ENCODE measurements at places on chromosomes 7 and 10.

- no peak overlapping the region for H3K27ac ChIP-seq
- no peaks in the 10 kb centered on the region for H3K4me1 ChIP-seq
- no peaks in the 10 kb centered on the region for H3K36me3 ChIP-seq
- H3K27me3 ChIP-seq = no peaks in the 10 kb centered on the region
- DNase-seq = peak; percentile 15
Observed at GRCh38 chr10:129774736-129775401, 189.2 kb downstream of the EBF3 start.

DNA sequence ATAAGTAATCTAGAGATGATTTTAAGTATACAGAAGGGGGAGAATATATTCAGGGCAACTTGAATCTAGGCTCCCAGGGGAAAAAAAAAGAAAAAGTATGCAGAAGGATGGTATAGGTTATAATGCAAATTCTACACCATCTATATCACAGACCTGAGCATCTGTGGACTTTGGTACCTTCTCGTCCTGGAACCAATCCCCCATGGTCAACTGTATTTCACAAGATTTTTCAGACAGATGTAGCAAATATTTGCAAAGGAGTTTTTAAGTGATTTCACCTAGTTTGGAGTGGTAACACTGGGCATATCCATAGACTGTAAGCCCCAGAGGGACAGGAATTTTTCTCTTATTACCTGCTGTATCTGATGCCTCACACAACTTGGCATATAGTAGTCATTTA, 58.8 kb downstream of the NOC3L start:
- no peak for DNase-seq
- H3K4me3 ChIP-seq = no peak overlapping the region
- H3K27me3 ChIP-seq = no peaks in the 10 kb centered on the region
- H3K4me1 ChIP-seq = no peaks in the 10 kb centered on the region
- no peak overlapping the region for H3K27ac ChIP-seq

- no peak overlapping the region for H3K4me3 ChIP-seq
- no peaks in the 10 kb centered on the region for H3K27me3 ChIP-seq
- no peak overlapping the region for H3K27ac ChIP-seq
- no peaks in the 10 kb centered on the region for H3K36me3 ChIP-seq
Observed at GRCh38 chr10:109386921-109387320, 536.4 kb downstream of the XPNPEP1 start.

DNA sequence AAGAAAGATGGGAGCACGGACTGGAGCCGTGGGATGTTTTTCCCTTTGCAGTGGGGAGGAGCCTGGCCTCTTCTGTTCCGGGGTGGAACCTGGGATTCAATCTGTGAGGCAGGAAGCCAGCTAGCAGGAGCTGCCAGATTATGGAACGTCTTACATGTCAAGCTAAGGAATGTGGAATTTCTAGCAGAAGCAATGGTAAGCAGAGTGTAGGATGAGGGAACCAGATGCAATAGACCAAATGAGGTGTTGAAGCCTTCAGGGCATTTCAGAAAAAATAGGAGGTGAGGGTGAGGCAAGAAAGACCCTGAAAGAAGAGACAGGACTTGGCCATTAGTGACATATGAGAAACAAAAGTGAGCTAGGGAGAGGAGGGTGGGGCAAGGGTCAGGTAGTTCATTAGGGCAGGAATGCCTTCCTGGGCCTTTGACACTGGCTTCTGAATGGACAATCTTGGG, 105.5 kb downstream of the CHN2 start:
- no peaks in the 10 kb centered on the region for H3K36me3 ChIP-seq
- no peak for DNase-seq
- no peak overlapping the region for H3K4me3 ChIP-seq
- H3K27me3 ChIP-seq = no peaks in the 10 kb centered on the region
- H3K4me1 ChIP-seq = no peaks in the 10 kb centered on the region

DNA sequence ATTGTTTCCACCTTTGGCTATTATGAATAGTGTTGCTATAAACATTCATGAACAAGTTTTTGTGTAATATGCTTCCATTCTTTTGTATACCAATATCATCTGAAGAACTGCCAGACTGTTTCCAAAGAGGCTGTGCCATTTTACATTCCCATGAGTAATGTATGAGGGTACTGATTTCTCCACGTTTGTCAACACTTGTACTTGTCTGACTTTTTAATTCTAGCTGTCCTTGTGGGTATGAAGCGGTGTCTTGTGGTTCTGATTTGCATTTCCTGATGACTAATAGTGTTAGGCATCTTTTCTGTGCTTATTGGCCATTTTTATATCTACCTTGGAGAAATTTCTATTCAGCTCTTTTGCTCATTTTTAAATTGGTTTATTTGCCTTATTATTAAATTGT, 52.8 kb downstream of the LSMEM1 start:
- H3K27ac ChIP-seq = no peak overlapping the region
- no peak overlapping the region for H3K4me3 ChIP-seq
- no peaks in the 10 kb centered on the region for H3K36me3 ChIP-seq
- H3K4me1 ChIP-seq = no peaks in the 10 kb centered on the region

GRCh38 chr10:100693821-100694220, 51.6 kb upstream of the PAX2 start:
- no peaks in the 10 kb centered on the region for H3K27me3 ChIP-seq
- no peak for DNase-seq
- H3K27ac ChIP-seq = no peak overlapping the region
- H3K4me1 ChIP-seq = no peaks in the 10 kb centered on the region
- H3K4me3 ChIP-seq = no peak overlapping the region

DNA sequence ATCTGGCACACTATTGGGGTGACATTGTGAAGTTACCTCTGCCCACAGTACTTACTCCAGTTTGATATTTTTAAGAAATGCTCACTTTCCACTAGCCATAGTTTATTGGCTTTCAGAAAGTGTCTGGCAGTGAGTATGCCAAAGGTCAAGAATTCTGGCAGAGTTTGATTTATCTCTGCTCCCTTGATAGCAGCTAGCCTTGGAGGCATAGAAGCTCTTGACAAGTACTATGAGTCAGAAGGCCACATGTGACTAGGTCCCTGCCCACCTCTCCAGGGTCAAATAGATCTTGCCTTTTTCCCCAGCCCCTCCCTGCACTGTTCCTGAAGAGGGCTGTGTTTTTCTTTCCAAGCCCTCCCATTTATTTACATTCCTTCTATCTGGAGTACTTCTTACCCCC, 202.2 kb downstream of the AUTS2 start:
- no peaks in the 10 kb centered on the region for H3K36me3 ChIP-seq
- no peak overlapping the region for H3K27ac ChIP-seq
- H3K4me3 ChIP-seq = no peak overlapping the region

- no peaks in the 10 kb centered on the region for H3K4me1 ChIP-seq
- H3K4me3 ChIP-seq = no peak overlapping the region
- no peaks in the 10 kb centered on the region for H3K27me3 ChIP-seq
- H3K36me3 ChIP-seq = no peaks in the 10 kb centered on the region
Observed at GRCh38 chr10:84179059-84179710, 5.6 kb downstream of the GPR15LG start.

DNA sequence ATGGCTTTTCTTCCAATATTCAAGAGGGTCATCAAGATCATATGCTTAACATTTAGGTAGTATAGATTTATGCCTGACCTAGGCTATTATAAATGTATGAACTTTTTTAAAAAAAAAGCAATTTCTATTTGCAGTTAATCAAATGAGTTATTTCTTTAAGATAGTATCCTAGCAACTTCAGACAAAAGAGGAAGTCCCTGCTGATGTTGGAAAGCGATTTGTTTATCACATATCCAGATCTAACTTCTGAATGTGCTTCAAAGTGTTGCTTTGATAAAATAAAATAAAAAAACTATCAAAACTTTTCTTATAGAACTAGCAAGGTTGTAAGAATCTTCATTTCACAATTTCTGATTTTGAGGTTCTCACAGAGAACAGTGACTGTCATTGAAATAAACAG, 401.9 kb upstream of the PHF14 start:
- no peak for DNase-seq
- no peaks in the 10 kb centered on the region for H3K27me3 ChIP-seq
- no peak overlapping the region for H3K27ac ChIP-seq
- H3K4me3 ChIP-seq = no peak overlapping the region
- H3K36me3 ChIP-seq = no peaks in the 10 kb centered on the region

- no peak overlapping the region for H3K4me3 ChIP-seq
- DNase-seq = no peak
- H3K27ac ChIP-seq = no peak overlapping the region
- H3K36me3 ChIP-seq = no peaks in the 10 kb centered on the region
- H3K27me3 ChIP-seq = no peaks in the 10 kb centered on the region
Observed at GRCh38 chr7:144428431-144428830, 24.9 kb upstream of the NOBOX start.

DNA sequence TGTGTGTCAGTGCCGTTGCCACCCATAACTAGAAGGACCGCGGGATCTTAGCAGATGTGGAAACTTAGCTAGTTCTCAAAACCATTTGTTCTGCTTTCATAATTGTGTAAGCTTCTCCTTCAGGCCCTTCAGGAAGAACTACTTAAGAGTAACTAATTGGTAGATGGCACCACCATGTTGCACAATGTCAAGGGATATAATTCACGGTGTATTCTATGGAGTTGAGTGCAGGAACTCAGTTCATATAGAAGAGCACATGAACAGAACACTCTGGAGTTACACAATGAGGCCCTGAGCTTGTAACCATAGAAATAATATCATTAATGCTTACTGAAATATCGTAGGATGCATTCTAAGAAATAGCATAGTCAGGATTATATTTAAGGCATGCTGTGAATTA, 126.5 kb upstream of the GAD2 start:
- no peak for DNase-seq
- no peaks in the 10 kb centered on the region for H3K36me3 ChIP-seq
- no peaks in the 10 kb centered on the region for H3K27me3 ChIP-seq
- H3K4me3 ChIP-seq = no peak overlapping the region
- no peaks in the 10 kb centered on the region for H3K4me1 ChIP-seq
- no peak overlapping the region for H3K27ac ChIP-seq

GRCh38 chr7:142797391-142798377, 26.9 kb downstream of the PRSS2 start:
- no peak for DNase-seq
- H3K27ac ChIP-seq = peak overlapping the region; percentile 46
- no peaks in the 10 kb centered on the region for H3K36me3 ChIP-seq
- peaks cover 20% of the 10 kb centered on the region for H3K4me1 ChIP-seq
- H3K4me3 ChIP-seq = peak overlapping the region; percentile 39

DNA sequence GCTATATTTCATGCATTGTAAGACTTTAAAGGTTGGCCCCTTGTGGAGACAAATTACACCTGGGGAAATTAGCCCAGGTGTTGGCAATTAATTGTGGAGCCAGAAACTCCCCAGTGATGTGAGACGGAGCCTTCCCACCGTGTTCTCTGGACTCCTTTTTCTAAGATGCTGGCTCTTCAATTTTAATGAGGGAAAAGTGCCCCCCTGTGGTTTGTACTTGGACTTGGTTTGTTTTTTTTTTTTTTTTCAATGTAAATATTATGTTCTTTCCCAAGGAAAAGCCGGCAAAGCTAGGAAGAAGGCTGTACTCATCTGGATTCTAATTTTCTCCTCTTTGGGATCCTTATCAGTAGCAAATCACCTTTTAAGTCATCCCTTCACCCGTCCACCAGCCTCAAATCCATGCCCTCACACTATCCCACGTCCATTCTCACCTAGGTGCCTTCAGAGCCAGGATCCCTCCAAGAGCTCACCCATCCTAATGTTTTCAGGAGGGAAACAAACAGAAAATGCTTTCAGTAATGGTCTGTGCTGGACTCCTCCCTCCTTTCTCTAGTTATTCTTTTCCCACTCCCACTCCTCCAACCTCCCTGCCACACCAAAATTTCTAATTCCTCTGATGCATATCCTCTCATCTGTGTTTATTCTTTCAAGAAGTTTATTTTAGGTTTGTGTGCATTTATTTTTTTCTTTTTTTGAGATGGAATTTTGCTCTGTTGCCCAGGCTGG, 20.4 kb upstream of the ST8SIA6 start:
- no peaks in the 10 kb centered on the region for H3K4me1 ChIP-seq
- H3K36me3 ChIP-seq = no peaks in the 10 kb centered on the region
- DNase-seq = no peak
- H3K27ac ChIP-seq = no peak overlapping the region
- H3K4me3 ChIP-seq = no peak overlapping the region

DNA sequence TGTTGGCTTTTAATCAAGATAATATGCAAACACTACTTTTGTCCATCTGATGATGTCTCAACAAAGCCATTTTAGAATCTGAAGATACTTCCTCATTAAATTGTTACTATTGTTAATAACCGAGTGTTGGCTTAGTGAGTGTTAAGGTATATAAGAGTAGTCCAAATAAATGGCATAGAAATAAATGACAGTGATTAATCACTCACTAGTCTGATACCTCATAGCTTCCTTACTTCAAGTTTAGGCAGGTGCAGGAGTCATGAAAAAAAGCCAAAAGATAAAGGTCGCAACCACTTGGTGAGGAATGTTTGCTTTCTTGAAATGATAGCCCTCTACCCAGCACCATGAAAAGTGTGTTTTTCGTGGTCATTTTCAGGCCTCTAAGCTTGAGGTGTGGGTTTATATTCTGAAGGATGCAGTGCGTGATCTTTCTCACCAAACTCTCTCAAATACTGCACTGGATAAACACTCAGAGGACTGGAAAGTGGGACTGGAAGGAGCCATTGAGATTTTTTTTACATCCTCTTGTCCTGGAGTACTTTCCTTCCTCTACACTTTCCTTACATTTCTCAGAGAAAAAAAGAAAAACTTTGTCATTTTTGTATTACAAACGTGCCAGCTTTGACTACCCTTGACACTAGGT, 138.1 kb downstream of the KIAA1217 start:
- no peaks in the 10 kb centered on the region for H3K36me3 ChIP-seq
- H3K4me1 ChIP-seq = peaks cover 7% of the 10 kb centered on the region
- H3K4me3 ChIP-seq = no peak overlapping the region
- no peak overlapping the region for H3K27ac ChIP-seq

- DNase-seq = no peak
- peaks cover 26% of the 10 kb centered on the region for H3K4me1 ChIP-seq
Observed at GRCh38 chr7:17098515-17098914, 199.9 kb upstream of the AHR start.

- H3K4me3 ChIP-seq = no peak overlapping the region
- DNase-seq = no peak
- H3K27ac ChIP-seq = no peak overlapping the region
- H3K27me3 ChIP-seq = no peaks in the 10 kb centered on the region
- no peaks in the 10 kb centered on the region for H3K4me1 ChIP-seq
Observed at GRCh38 chr10:72525689-72526088, 100.2 kb downstream of the MICU1 start.

GRCh38 chr7:33421429-33421828, 292.1 kb downstream of the BBS9 start:
- H3K27me3 ChIP-seq = no peaks in the 10 kb centered on the region
- DNase-seq = peak; percentile 29
- no peak overlapping the region for H3K4me3 ChIP-seq
- peaks cover 20% of the 10 kb centered on the region for H3K4me1 ChIP-seq

- no peak overlapping the region for H3K27ac ChIP-seq
- DNase-seq = peak; percentile 35
- H3K4me3 ChIP-seq = no peak overlapping the region
Observed at GRCh38 chr7:20172736-20173334, 44.3 kb downstream of the MACC1 start.

- peaks cover 73% of the 10 kb centered on the region for H3K36me3 ChIP-seq
- H3K27ac ChIP-seq = no peak overlapping the region
- H3K4me1 ChIP-seq = no peaks in the 10 kb centered on the region
- no peak for DNase-seq
Observed at GRCh38 chr10:32906595-32906994, 51.4 kb downstream of the ITGB1 start.

DNA sequence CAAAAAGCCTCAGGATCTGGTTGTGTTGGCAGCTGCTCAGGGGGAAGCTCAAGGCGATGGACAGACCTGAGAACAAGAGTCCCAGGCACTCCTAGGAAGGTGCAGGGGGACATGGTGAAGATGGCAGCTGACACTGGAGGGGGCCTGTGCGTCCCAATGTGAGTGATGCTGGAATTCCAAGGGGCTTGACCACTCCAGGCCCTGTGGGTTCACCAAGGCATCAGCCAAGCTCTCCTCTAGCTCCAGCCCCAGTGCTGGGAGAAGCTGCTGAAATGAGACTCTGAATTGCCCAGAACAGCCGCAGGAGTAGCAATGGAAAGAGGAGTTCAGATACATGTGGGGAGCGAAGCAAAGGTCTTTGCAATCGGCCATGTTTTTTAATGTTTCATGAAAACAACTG, 16.0 kb downstream of the UPP1 start:
- no peaks in the 10 kb centered on the region for H3K4me1 ChIP-seq
- no peak overlapping the region for H3K4me3 ChIP-seq
- H3K27ac ChIP-seq = no peak overlapping the region

Data from stomach (tissue), 19 donors.